ENCODE measurements at places on chromosomes 3 and 15.

DNA sequence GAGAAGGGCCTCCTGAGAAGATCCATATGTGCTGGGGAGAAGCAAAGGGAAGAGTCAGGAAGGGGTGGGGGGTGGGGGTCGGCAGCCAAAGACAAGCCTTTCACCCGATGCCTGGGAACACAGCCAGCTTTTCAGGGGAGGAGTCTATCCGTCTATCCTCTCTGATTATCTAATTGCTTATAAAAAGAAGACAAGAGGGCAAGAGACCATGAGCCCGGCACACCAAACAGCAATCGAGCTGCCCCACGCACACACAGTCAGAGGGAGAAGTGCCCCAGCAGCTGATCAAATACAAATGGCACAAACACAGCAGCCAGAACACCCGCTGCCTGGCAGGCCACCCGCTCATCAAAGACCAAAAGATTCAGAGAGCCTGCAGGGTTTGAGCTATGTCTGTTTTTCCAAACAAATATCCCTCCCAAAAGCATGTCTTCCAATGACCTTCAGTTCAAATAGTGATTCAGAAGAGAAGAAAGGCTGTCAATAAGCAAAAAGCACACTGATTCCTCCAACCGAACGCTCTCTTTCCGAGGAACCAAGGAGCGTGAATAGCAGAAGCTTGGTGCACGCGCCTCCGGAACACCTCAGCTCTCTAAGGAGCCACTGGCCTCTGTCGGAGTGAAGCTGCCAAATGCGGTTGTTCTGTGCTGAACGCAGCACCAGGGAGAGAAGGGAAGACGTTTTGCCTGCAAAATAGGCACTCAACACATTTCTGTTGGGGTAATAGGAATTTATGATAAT is 419.2 kb downstream of the OCA2 start:
- H3K27me3 ChIP-seq = no peaks in the 10 kb centered on the region
- no peak overlapping the region for H3K27ac ChIP-seq
- no peaks in the 10 kb centered on the region for H3K4me1 ChIP-seq
- no peaks in the 10 kb centered on the region for H3K36me3 ChIP-seq
- DNase-seq = no peak

DNA sequence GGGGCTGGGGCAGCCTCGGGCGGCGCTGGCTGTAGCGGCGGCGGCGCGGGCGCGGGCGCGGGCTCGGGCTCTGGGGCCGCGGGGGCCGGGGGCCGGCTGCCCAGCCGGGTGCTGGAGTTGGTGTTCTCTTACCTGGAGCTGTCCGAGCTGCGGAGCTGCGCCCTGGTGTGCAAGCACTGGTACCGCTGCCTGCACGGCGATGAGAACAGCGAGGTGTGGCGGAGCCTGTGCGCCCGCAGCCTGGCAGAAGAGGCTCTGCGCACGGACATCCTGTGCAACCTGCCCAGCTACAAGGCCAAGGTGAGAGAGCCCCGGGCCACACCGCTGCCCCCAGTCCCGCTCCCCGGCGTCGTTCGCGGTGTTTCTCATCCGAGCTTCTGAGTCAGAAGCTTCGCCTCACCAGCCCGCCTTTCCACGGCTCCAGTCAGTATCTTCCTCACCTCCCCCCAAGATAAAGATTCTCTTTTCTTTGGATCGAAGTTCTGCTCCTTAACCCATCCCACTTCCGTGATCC is 600 bp downstream of the FBXO45 start:
- peak overlapping the region; percentile 97 for H3K4me3 ChIP-seq
- DNase-seq = peak; percentile 56
- H3K36me3 ChIP-seq = no peaks in the 10 kb centered on the region

GRCh38 chr3:183375787-183376186 is 52.6 kb downstream of the MCF2L2 start:
- H3K4me3 ChIP-seq = no peak overlapping the region
- no peaks in the 10 kb centered on the region for H3K4me1 ChIP-seq
- H3K36me3 ChIP-seq = no peaks in the 10 kb centered on the region
- no peak for DNase-seq

GRCh38 chr3:105821433-105821832 is 47.4 kb downstream of the CBLB start:
- peak; percentile 66 for DNase-seq
- no peak overlapping the region for H3K4me3 ChIP-seq
- H3K36me3 ChIP-seq = no peaks in the 10 kb centered on the region
- H3K4me1 ChIP-seq = peaks cover 18% of the 10 kb centered on the region
- peak overlapping the region; percentile 69 for H3K27ac ChIP-seq

GRCh38 chr3:172853921-172854666 is 103.6 kb downstream of the ECT2 start:
- no peaks in the 10 kb centered on the region for H3K36me3 ChIP-seq
- H3K27ac ChIP-seq = no peak overlapping the region
- no peaks in the 10 kb centered on the region for H3K27me3 ChIP-seq
- no peak overlapping the region for H3K4me3 ChIP-seq

DNA sequence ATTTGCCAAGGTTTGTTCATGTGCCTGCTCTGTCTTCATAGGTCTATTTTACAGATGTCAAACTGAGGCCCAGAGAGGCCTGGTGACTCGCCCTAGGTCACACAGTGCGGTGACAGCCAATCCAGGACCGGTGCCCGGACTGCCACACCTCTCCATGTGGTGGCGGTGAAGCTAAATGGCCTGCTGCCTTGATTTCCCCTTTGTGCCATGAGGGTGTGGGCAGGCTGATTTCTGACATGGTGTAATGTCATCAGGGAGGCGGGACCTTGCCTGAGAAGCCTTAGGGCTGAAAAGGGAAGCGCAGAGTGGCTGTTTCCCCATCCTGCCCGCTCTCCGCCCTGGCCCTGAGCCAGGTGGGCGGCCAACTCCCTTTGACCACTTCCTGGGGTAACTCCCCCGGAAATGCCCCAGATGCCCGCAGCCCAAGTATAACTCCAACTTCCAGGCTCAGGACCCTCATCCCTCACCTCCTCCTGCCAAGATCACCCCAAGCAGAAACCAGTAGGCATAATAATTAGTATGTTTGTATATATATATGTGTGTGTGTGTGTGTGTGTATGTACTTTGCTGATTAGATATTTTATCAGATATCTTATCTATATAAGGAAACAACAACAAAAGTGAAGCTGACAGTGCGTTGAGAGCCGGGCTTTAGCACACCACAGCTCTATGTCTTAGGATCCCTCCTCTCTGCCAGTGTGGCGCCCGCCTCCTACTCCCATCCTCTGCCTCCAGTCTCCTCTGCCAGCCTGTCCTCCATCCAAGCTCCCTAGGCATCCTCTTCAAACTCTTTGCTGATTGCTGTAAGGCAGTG is 63.9 kb downstream of the IQSEC1 start:
- DNase-seq = peak; percentile 86
- H3K27me3 ChIP-seq = no peaks in the 10 kb centered on the region
- H3K27ac ChIP-seq = peak overlapping the region; percentile 51
- no peak overlapping the region for H3K4me3 ChIP-seq
- no peaks in the 10 kb centered on the region for H3K4me1 ChIP-seq
- no peaks in the 10 kb centered on the region for H3K36me3 ChIP-seq

DNA sequence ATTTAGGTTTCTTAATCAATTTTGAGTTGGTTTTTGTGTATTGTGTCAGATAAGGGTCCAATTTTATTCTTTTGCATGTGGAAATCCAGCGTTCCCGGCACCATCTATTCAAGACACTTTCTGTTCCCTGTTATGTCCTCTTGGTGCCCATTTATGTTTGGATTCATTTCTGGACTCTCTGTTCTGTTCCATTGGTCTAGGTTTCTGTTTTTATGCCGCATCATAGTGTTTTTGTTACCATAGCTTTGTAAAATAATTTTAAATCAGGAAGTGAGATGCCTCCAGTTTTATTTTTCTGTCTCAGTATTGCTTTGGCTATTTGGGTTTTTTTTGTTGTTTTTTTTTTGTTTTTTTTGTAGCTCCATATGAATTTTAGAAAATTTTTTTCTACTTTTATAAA is 97.1 kb downstream of the LRRC28 start:
- H3K27ac ChIP-seq = no peak overlapping the region
- DNase-seq = no peak
- no peaks in the 10 kb centered on the region for H3K27me3 ChIP-seq

DNA sequence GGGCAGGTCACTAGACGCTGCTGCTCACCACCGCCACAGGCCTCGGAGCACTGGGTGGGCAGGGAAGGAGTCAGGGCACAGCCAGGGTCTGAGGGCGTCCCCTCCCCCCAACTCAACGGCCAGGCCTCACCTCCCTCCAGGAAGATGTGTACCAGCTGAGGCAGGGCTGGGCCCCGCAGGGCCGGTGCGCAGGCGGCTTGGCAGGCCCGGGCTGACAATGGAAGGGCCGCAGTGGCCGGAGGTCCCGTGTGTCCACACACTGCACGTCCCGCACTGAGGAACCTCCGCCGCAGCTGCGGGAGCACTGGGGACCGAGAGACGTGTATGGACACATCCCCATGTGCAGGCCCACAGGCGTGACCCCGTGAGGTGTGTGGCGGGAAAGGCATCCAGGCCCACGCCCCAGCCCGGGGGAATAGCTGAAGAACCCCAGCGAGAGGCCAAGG is 47.4 kb downstream of the ADAMTS7 start:
- H3K27me3 ChIP-seq = no peaks in the 10 kb centered on the region
- no peaks in the 10 kb centered on the region for H3K4me1 ChIP-seq
- H3K27ac ChIP-seq = no peak overlapping the region
- peak; percentile 41 for DNase-seq
- no peaks in the 10 kb centered on the region for H3K36me3 ChIP-seq
- no peak overlapping the region for H3K4me3 ChIP-seq

DNA sequence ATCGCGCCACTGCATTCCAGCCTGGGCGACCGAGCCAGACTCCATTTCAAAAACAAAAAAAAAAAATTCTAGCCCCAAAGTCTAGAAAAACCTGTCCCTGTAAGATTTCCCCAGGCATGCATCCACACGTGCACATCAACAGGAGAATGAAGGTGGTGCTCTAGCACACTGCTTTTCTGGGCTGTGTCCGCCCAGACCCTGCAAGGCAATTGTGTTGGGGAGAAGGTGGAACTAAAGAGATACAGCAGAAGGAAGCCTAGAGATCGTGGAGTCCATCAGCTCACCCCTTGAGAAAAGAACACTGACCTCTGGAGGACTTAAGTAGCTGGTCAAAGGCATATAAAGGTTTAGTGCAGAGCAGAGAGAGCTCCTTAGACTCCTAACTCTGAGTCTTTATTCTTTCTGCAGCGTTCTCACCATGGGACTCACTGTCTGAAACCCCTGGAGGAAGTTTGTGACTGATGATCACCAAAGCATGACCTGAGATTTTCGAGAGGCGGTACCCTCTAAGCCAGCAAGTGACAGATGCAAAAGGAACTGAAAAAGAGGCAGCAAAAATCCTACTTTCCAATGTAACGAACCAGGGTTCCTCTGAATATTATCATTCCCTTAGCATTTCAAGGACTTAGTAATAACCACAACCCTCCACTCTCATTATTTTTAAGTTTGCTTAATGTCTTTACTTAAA is 179.8 kb downstream of the MEX3B start:
- H3K27ac ChIP-seq = no peak overlapping the region
- H3K4me3 ChIP-seq = no peak overlapping the region
- H3K27me3 ChIP-seq = no peaks in the 10 kb centered on the region

- H3K36me3 ChIP-seq = no peaks in the 10 kb centered on the region
- H3K27me3 ChIP-seq = no peaks in the 10 kb centered on the region
- DNase-seq = no peak
These were observed 12.1 kb downstream of the NR2F2 start for GRCh38 chr15:96342406-96343112.

DNA sequence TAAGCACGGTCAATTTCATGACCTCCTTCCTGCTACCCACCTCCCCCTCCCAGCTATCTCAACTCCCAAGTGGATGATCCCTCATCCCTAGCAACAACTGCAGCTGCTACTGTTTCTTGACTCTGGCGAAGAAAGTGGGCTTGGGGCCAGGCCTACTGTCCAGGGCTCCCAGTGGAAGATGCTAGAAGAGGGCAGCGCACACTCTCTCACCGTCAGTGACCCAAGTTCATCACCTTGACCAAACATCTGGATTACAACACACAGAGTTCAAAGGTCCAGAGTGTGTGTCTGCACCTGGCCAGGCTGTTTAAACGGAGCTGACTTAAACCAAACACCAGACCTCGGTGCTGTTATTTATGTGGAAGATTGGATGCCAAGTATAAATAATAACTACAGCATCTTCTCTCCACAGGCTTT is 385.6 kb downstream of the SHQ1 start:
- H3K4me3 ChIP-seq = no peak overlapping the region
- H3K27me3 ChIP-seq = no peaks in the 10 kb centered on the region
- H3K27ac ChIP-seq = peak overlapping the region; percentile 56
- H3K36me3 ChIP-seq = no peaks in the 10 kb centered on the region

DNA sequence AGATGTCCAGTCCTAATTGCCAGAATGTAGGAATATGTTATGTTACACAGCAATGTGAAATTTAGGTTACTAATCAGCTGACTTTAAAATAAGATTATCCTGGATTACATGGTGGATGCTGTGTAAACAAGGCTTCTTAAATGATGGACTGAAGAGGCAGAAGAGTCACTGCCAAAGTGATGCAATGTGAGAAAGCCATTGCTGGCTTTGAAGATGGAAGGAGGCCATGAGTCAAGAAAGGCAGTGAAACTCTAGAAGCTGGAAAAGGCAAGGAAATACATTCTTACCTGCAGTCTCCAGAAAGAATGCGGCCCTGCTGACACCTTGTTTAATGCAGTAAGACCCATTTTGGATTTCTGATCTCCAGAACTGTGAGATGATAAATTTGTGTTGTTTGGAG is 179.1 kb upstream of the ZPLD1 start:
- H3K36me3 ChIP-seq = no peaks in the 10 kb centered on the region
- no peaks in the 10 kb centered on the region for H3K4me1 ChIP-seq

- H3K36me3 ChIP-seq = no peaks in the 10 kb centered on the region
- no peak for DNase-seq
- H3K4me1 ChIP-seq = no peaks in the 10 kb centered on the region
- H3K27ac ChIP-seq = no peak overlapping the region
These were observed 330.9 kb downstream of the ERC2 start for GRCh38 chr3:56137415-56137814.

- no peak for DNase-seq
- no peaks in the 10 kb centered on the region for H3K4me1 ChIP-seq
- H3K27ac ChIP-seq = no peak overlapping the region
- no peaks in the 10 kb centered on the region for H3K36me3 ChIP-seq
These were observed 13.5 kb downstream of the IQGAP1 start for GRCh38 chr15:90401495-90401894.

GRCh38 chr3:99896482-99896881 is 78.8 kb downstream of the CMSS1 start:
- no peaks in the 10 kb centered on the region for H3K36me3 ChIP-seq
- no peaks in the 10 kb centered on the region for H3K4me1 ChIP-seq
- no peaks in the 10 kb centered on the region for H3K27me3 ChIP-seq

GRCh38 chr3:160748787-160749186 is 7.2 kb upstream of the PPM1L start:
- H3K27ac ChIP-seq = no peak overlapping the region
- no peaks in the 10 kb centered on the region for H3K4me1 ChIP-seq
- no peaks in the 10 kb centered on the region for H3K27me3 ChIP-seq
- H3K4me3 ChIP-seq = no peak overlapping the region
- no peaks in the 10 kb centered on the region for H3K36me3 ChIP-seq

GRCh38 chr3:189507856-189508255 is 123.3 kb upstream of the TP63 start:
- H3K27ac ChIP-seq = no peak overlapping the region
- no peaks in the 10 kb centered on the region for H3K27me3 ChIP-seq
- H3K36me3 ChIP-seq = no peaks in the 10 kb centered on the region
- H3K4me1 ChIP-seq = no peaks in the 10 kb centered on the region
- H3K4me3 ChIP-seq = no peak overlapping the region
- no peak for DNase-seq
